Glomerular endothelial cell (primary cell): ENCODE measurements at places on chromosomes 11 and 22. TPM values are rescaled to one million over a fixed set of nuclear protein-coding genes. Genes with fewer than 3 reads are reported as not detected.

XPNPEP3 gene
- 12.6 and 17.9 TPM in 2 replicates for total RNA-seq

C11orf86 gene
- not detected in 2 replicates for total RNA-seq

MALAT1 gene
- total RNA-seq = 3,312 and 7,796 TPM in 2 replicates

GGTLC3 gene
- total RNA-seq = not detected in 2 replicates

RNH1 gene
- 158 and 255 TPM in 2 replicates for total RNA-seq

CRACR2B gene
- 13.5 and 19.4 TPM in 2 replicates for total RNA-seq

APOA4 gene
- not detected in 2 replicates for total RNA-seq

CD3D gene
- total RNA-seq = not detected in 2 replicates

SLC22A8 gene
- not detected in 2 replicates for total RNA-seq

DCHS1 gene
- total RNA-seq = 89.7 and 177 TPM in 2 replicates

CTR9 gene
- total RNA-seq = 23.3 and 24.0 TPM in 2 replicates
